Stimulated activated CD4-positive, alpha-beta T cell treated with anti-CD3 and anti-CD28 coated beads, Interleukin-1b, Interleukin-23, amount 100 ng/mL, for 48 hours (primary cell): ENCODE measurements at places on chromosomes 6 and 20.

- no peak for DNase-seq
Measured at GRCh38 chr6:107603006-107603370, 113.1 kb downstream of the SOBP start.

GRCh38 chr6:1702580-1703051 lies 92.9 kb downstream of the FOXC1 start:
- DNase-seq = no peak

GRCh38 chr6:81832304-81832703 lies 79.8 kb upstream of the TENT5A start:
- no peak for DNase-seq

- DNase-seq = no peak
Measured at GRCh38 chr6:154371281-154371680, 14.7 kb upstream of the IPCEF1 start.

- no peak for DNase-seq
Measured at GRCh38 chr6:159908535-159908934, 17.7 kb downstream of the MAS1 start.

GRCh38 chr6:142485256-142485655 lies 183.4 kb downstream of the ADGRG6 start:
- DNase-seq = no peak

GRCh38 chr20:11057624-11058023 lies 383.8 kb upstream of the JAG1 start:
- DNase-seq = no peak

DNA sequence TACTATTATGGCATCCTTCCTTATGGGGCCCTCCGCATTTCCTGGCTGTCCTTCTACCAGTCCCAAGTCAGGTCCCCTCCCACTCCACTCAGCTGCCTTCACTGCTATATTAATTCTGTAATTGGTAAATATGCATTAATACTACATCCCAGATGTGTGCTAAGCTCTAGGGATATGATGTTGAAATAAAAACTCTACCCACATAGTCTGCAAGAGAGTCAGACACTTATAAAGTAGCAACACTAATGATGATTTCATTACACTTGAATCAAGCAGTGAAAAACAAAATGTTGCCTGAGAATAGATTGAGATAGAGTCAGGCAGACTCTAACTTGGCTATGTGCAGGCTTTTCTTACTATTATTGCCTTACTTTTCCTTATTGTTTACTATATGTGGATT lies 62.4 kb downstream of the AIG1 start:
- DNase-seq = no peak

DNA sequence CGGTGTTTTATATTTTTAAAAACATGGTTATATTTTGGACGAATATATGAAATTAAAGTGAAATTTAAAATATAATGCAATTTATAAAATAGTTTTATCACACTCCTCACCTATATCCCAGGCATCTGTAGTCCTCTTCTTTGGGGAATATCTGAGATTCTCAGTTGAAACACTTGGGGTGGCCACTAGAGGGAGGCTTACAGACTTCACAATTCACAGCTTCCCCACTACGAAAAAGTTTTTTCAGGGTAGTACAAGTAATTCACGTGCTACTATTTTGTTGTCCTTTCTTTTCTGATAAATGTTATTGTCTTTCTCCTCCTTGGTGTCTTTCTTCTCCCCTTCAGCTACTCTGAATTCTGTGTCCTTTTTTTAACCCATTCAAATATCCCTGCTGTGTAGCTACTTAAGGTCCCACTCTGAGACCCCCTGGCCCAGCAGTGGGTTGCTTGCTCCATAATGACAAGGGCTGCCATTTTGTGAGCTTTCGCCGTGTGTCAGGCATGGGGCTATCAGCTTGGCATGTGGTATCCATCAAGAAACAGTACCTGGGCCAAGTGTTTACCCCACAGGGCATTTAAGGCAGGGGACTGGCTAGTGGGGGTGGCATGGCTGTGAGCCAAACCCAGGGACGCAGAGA lies 43.6 kb upstream of the PHACTR3 start:
- no peak for DNase-seq

- no peak for DNase-seq
Measured at GRCh38 chr6:11814819-11815218, 36.2 kb upstream of the ADTRP start.

- peak; percentile 55 for DNase-seq
Measured at GRCh38 chr6:41039060-41039998, at the start of gene UNC5CL. UNC5CL (minus strand) TSS chr6:41039221; CDS start chr6:41035074, 4,147 bp downstream.

DNA sequence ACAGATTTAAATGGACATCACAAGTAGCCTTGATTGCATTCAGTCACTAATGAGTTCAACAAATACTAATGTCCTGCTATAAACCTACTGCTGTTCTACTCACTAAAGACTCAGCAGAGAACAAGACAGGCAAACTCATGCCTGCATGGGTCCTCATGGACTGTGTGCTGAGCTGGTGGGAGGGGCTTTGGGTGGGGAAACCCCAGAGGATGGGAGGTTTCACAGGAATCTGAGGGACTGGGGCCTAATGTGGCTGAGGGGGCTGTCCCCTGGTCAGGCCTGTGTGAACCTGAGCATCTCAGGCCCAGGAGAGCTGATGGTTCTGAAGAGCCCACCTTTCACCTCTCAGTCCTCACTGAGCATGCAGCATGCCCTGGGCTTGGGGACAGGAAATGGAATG lies 1.4 kb downstream of the CST8 start:
- DNase-seq = no peak
